ENCODE measurements at places on chromosomes 5 and 9.

- DNase-seq = no peak
These were observed 124.4 kb upstream of the FBXL7 start for GRCh38 chr5:15375559-15375958.

- DNase-seq = no peak
These were observed 139.2 kb upstream of the PALM2AKAP2 start for GRCh38 chr9:109640580-109641371.

GRCh38 chr9:35073279-35073612 is 821 bp upstream of the VCP start:
- DNase-seq = no peak

DNA sequence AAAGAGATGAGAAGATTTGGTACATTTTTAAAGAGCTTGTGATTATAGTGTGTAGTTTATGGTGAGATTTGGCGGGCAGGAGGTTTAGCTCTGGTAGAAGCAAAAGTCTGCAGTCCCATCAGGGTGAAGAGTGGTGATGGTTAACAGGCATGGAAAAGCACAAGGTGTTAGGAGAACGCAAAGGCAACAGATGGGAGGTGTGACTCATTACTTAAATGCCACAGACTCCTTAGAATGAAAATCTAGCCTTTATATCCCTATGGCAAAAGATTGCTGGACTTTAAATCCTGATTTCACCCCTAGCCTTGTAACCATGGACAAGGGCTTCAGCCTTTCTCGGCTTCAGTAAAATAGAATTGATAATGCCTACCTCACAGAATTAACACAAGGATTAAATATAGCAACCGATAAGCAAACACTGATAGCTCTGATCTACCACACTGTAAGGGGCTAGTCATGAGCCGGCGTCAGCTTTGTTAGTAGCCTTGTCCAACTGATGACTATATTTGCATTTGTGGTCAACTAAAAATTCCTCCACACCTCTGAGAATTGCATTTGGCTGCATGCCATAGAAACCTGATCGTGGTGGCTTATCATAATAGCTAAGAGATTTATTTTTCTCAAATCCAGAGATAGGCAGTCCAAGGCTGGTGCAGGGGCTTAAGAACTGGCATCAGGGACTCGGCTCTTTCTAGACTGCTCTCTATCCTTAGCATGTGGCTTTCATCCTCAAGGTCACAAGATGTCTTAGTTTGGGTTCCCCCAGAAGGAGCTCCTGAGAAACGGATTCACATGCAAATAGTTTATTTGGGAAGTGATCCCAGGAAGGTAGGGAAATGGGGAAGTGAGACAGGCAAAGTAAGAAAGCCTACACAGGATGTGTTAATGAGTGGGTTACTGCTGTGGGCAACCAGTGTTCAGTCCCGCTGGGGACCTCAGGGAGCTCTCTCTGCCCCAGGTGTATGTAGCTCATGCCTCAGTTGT is 19.6 kb downstream of the MFAP3 start:
- DNase-seq = peak; percentile 59

DNA sequence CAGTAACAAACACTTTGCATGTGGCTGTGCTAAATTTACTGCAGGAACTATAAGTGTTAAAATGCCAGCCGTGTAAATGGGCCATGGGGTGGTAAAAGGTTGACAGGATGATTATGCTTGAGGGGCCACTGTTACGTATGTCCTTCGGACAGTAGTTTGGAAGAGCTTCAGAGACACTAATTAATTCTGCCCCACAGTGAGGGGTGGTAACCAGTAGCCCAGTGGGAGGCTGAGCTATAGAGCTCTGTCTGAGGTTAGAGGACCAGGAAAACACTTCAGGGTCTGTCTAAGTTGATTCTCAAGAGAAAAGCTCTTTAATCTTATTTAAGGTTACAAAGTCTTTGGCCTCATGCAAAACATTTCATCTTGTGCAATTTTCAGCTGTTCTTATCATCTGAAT is 176.6 kb downstream of the DMRTA1 start:
- no peak for DNase-seq

DNA sequence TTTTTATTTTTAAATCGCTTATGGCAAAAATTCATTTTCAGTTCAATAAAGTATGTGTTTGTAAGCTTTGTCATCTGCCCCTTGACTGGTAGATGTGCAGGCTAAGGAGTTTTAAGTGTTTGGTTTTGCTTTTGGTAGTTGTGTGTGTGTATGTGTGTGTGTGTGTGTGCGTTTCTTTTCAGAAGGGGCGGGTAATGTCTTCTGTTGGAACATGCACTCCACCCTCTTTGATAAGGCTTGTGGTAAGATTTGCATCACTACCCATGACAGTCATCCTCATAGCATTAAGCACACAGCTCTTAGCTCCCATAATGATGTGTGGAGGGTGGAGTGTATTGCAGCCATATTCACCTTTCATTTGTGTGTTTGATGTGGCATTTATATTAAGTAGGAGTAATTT is 92.1 kb upstream of the FSD1L start:
- peak; percentile 50 for DNase-seq
